Stimulated activated CD8-positive, alpha-beta memory T cell treated with anti-CD3 and anti-CD28 coated beads, Interleukin-7, amount 100 ng/mL, for 24 hours (primary cell): ENCODE measurements at places on chromosomes 7 and 10.

GRCh38 chr7:101102026-101102425 is 16.7 kb downstream of the TRIM56 start:
- no peak for DNase-seq

- no peak for DNase-seq
Observed at GRCh38 chr7:20788420-20788990, 1.8 kb upstream of the SP8 start.

GRCh38 chr7:159121068-159121467 is 23.6 kb downstream of the VIPR2 start:
- DNase-seq, result no peak

DNA sequence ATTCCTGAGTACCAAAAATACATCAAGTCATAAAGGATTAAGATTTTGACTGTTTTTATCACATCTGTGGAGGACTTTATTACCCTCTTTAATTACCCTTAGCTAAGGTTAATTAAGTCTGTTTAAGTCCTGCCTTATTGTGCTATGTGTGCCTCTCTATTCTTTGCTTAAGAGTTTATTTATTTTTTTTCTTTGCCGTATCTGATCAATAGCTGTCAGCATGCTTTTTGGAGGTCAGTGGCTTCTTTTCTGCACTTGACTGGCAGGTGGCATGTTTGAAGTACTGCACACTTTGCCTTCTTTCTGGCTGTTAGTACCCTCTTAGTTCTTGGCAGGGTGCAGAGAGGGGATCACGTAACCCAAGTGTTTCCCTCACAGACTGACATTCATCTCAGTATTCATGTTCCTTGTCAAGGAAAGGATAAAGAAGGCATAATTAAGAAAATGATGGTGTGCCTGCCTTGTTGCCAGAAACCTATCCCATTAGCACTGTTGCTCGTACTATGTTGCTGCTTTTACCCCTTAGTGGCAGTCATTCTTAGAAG is 225.8 kb downstream of the EXOC4 start:
- DNase-seq, result no peak

DNA sequence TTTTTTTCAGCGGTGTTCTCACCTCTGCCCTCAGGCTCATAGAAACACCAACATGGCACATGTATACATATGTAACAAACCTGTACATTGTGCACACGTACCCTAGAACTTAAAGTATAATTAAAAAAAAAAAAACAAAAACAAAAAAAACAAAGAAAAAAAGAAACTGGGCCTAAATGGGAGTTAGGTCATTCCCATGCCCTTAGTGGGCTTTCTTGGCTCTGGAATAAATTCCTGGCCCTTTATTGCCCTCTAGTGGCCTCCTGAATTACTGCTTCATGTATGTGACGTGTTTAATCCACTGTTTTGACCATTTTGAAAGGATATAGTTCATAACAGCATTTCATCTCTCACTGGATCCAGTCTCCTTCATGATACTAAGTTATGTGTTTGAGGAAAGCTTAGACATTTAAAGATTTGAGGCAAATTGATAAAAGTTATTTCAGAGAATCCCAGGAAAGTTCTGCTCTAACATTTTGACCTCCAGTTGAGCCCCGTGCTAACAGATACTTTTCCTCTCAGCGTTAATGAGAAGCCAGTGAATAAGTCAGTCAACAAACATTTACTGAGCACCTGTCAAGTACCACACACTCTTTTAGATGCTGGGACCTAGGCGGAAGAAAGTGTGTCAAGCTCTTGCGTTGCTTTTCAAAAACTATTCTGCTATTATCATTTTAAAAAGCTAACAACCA is 54.7 kb upstream of the SYPL1 start:
- no peak for DNase-seq

GRCh38 chr7:47581804-47582763 is at the start of gene TNS3:
Gene TNS3, minus strand, starts transcription at chr7:47582111. Its CDS starts 142,475 bp downstream, at chr7:47439636.
- no peak for DNase-seq

DNA sequence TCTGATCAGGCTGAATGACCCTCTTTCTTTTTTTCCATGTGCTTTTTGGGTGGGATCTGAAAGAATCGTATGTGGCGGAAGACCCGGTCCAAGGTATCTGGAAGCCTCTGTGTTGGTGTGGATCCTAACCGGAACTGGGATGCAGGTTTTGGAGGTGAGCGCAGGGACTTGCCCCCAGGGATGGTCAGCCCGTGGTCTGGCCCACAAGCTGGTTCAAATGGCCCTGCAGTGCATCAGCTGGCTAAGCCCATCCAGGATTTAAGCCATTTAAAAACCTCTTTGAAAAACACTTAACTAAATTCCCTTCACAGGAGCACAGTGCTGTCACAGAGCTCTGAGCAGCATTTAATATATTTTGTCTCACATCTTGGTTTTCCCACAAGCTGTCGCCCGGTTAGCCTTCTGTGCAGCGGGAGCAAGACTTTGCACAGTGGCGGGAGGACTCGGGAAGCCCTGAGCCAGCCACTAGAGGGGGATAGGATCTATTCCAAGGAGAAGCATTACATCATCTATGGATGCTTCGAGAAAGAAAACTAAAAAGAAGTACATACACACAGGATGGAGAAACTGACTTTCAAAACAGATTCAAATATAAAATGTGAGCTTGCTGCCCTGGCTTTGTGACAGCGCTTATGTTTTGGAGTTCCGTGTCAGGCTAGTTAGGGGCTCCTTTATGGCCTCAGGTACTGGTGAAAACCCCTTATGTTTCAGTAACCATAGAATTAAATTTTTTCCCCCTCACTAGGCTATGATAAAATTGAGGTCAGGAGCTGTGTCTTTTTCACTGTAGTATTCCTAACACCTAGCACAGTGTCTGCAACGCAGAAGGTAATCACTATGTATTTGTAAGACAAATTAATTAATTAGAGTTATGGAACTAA is 11.3 kb downstream of the CPA2 start:
- no peak for DNase-seq

DNA sequence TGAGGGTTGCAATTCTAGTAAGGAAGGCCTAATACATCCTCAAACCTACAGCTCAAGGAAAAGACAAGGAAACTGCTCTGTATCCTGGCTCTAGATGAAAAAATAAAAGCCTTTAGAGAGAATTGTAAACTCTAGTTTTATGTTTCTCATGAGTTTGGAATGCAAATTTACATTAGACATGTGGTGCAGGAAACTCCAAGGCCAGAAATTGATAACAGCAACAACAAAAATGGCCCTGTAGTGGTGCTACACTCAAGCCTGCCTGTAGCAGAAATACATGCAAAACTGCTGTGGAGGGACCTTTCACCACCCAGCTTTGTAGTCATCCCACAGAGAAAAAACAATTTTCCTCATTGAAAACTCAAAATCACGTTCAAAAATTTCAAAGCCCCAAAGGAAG is 546.7 kb upstream of the LRRN3 start:
- no peak for DNase-seq

DNA sequence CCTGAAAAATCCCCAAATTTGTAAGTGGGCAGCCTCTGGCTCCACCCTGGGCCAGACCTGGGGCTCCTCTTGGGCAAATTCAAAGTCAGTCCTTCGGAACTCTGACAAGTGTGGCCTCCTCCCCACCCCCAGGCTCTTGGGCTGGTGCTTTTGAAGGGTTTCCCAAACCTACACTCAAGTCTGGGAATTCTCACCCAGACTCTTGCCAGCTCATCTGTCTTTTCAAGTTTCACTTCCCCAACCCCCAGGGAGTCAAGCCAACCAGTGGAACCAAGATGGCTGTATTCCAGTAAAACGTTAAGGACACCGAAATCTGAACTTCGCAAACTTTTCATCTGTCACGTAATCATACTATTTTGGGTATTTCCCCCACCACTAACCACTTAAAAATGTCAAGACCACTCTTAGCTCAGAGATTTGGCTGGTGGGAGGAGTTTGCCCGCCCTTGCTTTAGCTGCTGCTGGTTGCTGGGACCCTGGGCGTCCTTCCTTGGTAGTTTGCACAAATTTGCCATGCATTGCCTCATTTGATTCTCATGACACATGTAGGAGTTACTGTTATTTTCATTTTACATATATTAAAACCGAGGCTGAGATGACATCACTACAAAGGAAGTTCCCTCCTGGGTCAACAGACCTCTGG is 1.7 kb upstream of the MYO1G start:
- DNase-seq, result peak; percentile 58

DNA sequence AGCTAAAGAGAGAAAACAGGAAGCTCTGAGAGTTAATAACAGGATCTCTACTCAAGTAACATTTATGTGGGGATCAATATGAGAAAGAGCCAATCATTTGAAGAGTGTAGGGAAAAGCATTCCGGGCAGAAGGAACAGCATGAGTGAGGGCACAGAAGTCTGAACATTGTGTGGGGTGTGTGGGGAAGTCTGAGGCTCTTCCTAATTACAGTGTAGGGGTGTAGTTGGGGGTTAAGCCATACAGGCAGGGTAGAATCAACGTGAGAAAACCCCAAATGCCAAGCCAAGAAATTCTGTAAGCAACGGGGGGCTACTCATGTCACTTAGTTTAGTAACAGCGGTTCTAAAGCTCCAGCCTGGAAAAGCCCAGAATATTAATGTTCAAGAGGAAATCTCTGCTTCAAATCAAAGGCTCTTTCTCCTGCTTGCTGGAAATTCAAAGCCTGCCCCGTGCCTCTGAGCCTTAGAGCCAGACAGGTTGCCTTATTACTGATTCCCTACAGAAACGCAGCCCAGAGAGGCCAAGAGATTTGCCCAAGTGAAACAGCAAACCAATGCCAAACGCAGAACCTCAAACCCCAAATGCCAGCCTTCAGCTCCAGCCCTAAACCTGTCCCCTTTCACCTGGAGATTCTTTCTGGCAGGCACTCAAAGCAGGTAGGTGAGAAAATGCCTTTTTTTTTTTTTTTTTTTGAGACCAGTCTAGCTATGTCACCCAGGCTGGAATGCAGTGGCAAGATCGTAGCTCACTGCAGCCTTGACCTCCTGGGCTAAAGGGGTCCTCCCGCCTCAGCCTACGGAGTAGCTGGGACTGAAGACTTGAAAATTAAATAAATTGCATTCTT is 36.1 kb downstream of the DNAJB12 start:
- no peak for DNase-seq
